AG04449 (cell line): ENCODE measurements at places on chromosomes 5 and 9.

- DNase-seq: no peak
Observed at GRCh38 chr9:22203371-22204138, 194.4 kb upstream of the CDKN2B start.

DNA sequence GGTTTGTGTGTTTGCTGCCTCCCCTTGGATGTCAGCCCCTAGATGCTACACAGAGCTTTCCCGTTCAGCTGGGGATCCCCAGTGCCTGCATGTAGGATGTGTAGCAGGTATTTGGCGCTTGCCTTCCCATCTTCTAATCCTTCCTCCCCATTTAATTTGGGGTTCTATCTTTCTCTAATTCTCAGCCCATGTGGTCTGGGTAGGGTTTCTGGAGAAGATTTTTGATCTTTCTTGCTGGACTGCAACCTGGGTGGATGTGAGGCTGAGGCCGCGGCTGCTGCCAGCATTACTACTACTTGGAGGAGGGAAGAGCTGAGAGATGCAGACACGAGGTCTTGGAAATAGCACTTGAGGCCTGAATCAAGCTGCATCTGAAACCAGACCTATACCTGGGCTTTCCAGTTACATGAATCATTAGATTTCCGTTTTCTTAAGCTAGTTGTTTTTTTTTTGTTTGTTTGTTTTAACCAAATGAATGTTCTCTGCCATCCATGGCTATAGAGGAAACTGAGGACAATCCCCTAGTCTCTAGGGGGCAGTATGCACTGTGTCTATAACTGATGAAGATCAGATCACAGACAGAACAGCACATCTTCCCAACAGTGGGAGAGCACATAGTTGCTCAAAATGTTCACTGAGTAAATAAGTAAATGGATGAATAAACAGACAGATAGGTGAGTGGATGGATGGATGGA is 178.6 kb downstream of the FGF18 start:
- DNase-seq: no peak

- no peak for DNase-seq
Observed at GRCh38 chr5:174529925-174530681, 194.3 kb upstream of the MSX2 start.

DNA sequence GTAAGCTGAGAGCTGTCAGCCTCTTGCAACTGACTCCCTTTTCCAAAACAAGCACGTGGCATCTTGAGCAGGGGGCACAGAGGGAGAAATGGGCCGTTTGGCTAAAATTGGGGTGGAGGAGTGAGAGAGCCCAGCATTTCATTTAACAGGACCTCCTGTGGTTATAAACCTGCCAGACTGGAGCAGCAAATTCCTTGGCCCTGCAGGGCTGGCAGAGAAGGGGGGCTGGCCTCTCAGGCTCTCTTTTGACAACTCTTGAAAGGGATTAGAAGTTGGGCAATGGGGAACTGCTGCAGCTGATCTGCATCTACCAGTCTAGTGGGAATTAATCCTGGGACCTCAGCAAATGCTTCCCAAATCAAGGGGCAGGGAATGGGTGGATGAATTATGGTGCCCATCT is 7.2 kb upstream of the POU4F3 start:
- DNase-seq: no peak

DNA sequence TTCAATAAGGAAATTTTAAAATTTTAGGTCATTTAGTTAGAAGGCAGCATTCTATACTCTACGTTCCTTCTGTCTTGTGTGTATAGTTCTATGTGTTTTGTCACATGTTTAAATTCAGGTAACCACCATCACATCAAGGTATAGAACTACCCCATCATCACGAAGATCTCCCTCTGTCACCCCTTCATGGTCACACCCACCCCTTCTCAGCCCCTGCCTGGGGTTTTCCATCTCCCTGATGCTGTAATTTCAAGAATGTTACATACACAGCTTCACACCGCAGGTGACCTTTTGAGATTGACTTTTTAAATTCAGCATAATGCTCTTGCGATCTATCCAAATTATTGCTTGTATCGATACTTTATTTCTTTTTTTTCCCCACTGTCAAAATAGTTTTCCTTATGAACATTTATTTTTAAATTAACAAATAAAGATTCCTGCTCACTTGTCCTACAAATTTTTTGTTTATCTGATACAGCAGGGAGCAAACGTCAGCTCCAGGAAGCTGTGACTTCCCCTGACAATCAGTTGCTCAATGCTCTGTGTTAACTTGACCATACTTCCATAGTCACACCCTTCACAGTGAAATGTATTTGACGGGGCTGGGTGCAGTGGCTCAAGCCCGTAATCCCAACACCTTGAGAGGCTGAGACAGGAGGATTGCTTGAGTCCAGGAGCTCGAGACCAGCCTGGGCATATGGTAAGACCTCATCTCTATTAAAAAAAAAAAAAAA is 10.2 kb downstream of the BTNL8 start:
- no peak for DNase-seq

DNA sequence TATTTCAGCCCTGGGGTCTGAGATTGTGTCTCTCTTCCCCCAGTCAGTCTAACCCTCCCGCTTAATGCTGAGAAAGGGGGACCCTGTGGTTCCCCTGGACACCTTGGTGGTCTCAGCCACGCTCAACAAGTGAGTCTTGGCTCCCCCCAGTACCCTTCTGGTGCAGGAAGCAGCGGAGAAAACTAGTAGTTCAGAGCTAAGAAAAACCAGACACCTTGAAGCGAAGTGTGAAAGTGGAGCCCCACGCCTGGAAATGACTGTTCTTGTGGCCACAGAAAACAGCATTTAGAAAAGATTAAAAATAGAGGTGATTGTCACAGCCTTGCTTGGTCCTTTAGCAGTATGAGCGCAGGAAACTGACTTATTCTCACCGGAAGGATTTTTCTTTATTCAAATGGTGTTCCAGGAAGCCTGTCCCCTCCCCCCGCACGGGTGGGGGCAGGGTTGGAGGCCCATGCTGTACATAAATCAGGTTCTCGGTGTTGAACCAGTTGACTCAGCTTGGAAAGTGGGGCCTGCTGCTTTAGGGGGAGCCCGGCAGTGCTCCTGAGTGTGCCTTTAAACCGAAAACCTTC is 8.1 kb downstream of the ARPC5L start:
- DNase-seq: no peak

- DNase-seq: no peak
Observed at GRCh38 chr5:174306345-174307030, 261.0 kb downstream of the NSG2 start.

GRCh38 chr5:76470976-76471375 is 67.9 kb downstream of the IQGAP2 start:
- DNase-seq: no peak

- no peak for DNase-seq
Observed at GRCh38 chr9:89544279-89544661, 46.4 kb upstream of the SEMA4D start.

DNA sequence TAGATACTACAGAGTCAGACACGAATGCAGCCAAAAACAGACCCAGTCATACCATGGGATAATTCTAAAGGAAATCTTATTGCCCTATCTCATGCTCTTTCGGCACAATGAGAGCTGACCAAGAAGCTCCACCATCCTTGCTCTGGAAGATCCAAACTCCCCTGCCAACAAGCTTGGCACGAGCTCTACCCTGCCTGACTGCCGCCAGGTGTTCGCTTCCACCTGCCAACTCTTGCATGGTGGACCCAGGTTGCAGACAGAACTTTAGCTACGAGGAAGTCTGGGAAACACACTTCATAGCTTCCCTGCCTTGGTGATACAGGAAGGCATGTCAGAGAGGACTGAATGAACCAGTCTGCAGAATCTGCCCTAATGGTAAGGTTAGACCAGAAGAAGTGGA is 355.0 kb downstream of the DRD1 start:
- no peak for DNase-seq

DNA sequence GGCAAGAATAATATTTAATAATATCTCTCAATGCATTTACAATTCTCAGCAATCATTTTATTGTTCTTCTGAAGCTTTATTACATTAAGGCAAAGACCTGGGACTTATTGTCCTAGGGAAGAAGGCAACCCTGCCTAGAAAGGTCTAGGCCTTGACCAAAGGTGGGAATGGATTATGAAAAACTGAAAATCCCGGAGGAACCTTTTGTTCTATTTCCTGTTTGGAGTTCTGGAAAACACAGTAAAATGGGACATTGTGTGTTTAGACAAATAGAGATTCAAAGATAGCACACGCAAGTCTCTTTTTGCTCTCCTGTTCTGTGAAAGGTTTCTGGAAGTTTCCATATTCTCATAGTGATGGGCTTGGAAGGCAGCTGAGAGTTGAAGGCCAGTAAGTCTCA is 31.1 kb downstream of the BAAT start:
- DNase-seq: no peak

- no peak for DNase-seq
Observed at GRCh38 chr5:7794823-7795222, 56.1 kb downstream of the CFAP90 start.

- no peak for DNase-seq
Observed at GRCh38 chr9:78620303-78620702, 323.4 kb downstream of the PSAT1 start.

- DNase-seq: no peak
Observed at GRCh38 chr9:114149181-114149580, 6.2 kb upstream of the COL27A1 start.

DNA sequence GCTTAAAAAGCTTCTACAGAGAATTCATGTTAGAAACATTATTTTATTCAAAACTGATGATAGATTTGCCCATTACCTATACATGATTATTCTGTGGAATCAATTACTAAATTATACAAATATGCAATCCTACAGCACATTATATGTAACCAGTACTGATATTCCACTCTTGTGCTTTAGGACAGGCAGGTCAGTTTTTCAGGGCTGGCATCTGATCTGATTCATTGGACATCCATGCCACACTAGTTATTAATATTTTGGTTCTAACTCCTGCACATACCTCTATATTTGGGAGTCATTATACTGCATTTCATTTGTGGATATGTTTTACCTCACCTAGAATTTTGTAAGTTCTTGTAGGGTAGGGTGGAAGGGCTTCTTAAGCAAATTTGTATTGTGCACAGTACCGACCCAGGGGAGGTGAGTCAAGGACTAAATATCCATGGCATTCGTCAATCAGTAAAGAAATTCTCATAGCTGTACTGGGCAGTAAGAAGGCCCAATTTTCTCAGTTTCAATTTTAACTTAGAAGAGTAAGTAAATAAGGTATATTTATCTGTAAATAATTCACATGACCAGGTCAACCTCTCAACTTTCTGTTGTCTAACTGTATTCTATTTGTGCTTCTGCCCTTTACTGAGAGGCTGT is 33.5 kb downstream of the ELOVL7 start:
- DNase-seq: no peak

GRCh38 chr5:177595991-177596774 is 3.7 kb upstream of the B4GALT7 start:
- no peak for DNase-seq

DNA sequence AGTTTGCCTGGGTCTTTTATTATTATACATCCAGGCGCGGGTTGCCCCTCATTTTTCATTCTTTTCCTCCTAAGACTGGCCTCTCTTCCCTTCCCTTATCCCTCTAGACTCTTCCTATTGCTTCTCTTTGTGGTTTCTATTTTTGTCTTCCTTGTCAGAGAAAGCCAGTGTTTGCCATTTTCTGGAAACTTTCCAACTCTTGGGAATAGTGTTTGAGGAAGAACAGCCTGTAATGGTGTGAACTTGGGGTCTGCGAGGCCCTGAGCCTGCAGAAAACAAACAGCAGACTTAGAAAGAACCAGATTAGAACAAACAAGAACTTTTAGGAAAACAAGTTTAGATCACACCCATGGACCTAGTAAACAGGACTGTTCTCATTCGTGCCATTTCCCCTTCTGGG is 15.5 kb downstream of the PRKACG start:
- no peak for DNase-seq

DNA sequence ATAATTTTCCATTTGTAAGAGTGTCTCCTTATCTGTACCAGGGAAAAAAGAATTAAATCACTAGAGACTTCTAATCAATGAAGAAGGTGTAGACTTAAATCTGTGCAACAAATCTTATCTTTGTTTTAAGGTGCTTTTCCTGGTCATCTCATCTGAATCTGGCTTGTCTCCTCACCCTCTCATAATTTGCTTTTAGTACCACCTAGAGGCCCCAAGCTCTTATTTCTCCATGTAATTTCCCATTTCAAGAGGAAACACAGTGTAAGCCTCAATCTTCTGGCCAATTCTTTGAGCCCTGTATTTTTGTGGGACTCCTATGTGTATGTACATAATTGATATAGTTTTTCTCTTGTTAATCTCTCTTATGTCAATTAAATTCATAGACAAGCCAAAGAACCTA is 1975.3 kb upstream of the CDH6 start:
- DNase-seq: no peak

GRCh38 chr5:179123109-179123426 is 62.9 kb downstream of the ZNF354C start:
- no peak for DNase-seq

- DNase-seq: no peak
Observed at GRCh38 chr5:179158556-179158955, 98.4 kb downstream of the ZNF354C start.

DNA sequence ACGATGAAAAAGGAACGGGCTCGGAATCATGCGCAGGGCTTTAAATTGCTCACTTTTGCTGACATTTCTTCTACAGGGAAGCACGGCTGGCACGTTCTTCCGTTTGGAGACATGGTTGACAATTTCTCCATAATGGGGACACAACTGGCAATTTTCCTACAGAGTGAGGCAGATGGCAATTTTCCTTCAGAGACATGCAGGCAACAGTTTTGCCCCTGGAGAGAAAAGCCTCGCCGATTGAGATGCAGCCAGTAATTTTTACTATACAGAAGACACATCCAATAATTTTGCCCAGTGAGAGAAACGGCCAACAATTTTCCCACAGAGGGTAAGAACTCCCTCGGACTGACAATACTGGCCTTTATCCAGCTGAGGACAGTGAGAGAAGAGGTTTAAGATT is 90.9 kb upstream of the GPR151 start:
- DNase-seq: no peak

GRCh38 chr9:113887436-113887835 is 11.3 kb downstream of the ZNF618 start:
- no peak for DNase-seq

GRCh38 chr5:104247260-104247659 is 684.7 kb upstream of the NUDT12 start:
- no peak for DNase-seq

- DNase-seq: no peak
Observed at GRCh38 chr9:75197561-75197960, 109.2 kb downstream of the OSTF1 start.

DNA sequence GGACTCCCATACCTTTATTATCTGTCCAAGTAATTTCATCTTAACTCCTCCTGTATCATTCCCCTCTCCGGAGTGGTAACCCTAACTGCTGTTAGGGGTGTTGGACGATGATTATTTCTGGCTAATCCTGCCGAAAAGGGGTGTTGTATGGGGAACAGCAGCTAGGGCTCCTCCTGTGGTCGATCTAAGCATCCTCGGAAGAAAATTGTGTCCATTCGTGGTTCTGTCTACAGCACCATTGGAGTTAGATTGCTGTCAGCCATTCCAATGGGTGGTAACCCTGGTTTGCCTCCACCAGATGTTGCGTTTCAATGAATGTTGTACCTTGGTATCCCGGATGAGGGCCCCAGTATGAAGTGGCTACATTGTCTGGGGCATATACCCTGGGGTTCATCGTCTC is 35.6 kb upstream of the LMNB1 start:
- no peak for DNase-seq

- no peak for DNase-seq
Observed at GRCh38 chr9:84736081-84736480, 66.6 kb downstream of the NTRK2 start.
